Fibroblast of lung (primary cell): ENCODE measurements at places on chromosomes 6 and 20. TPM values are rescaled to one million over a fixed set of nuclear protein-coding genes. Genes with fewer than 3 reads are reported as not detected.

The ADIG gene
- total RNA-seq: not detected in 2 replicates

The TPD52L1 gene
- total RNA-seq: 41.0 and 41.1 TPM in 2 replicates

The SLC22A7 gene
- not detected in 2 replicates for total RNA-seq

The PLAGL1 gene
- total RNA-seq: 8.0 and 11.4 TPM in 2 replicates

The DEFB124 gene
- not detected in 2 replicates for total RNA-seq

The SPAG4 gene
- total RNA-seq: 6.6 and 8.5 TPM in 2 replicates

The DLL1 gene
- total RNA-seq: 5.6 and 12.4 TPM in 2 replicates

The ENPP4 gene
- total RNA-seq: 3.6 and 4.0 TPM in 2 replicates

The EPB41L1 gene
- 10.3 and 17.0 TPM in 2 replicates for total RNA-seq

The PARD6B gene
- total RNA-seq: 0.83 and 1.0 TPM in 2 replicates

The OLIG3 gene
- total RNA-seq: not detected in 2 replicates

The HLA-DOB gene
- under 0.01 and 0.26 TPM in 2 replicates for total RNA-seq

The DYNLT2 gene
- total RNA-seq: 0.83 and 1.0 TPM in 2 replicates

The FERMT1 gene
- total RNA-seq: 3.3 and 6.8 TPM in 2 replicates

The FOXF2 gene
- total RNA-seq: 29.3 and 32.9 TPM in 2 replicates

The DDAH2 gene
- total RNA-seq: 97.3 and 119 TPM in 2 replicates

The SLC22A3 gene
- total RNA-seq: under 0.01 and 0.26 TPM in 2 replicates

The KHDC3L gene
- not detected in 2 replicates for total RNA-seq
